ENCODE measurements at places on chromosomes 13 and 19.
A peak's percentile ranks its signal among the peaks of the same experiment; 100 is the strongest.

DNA sequence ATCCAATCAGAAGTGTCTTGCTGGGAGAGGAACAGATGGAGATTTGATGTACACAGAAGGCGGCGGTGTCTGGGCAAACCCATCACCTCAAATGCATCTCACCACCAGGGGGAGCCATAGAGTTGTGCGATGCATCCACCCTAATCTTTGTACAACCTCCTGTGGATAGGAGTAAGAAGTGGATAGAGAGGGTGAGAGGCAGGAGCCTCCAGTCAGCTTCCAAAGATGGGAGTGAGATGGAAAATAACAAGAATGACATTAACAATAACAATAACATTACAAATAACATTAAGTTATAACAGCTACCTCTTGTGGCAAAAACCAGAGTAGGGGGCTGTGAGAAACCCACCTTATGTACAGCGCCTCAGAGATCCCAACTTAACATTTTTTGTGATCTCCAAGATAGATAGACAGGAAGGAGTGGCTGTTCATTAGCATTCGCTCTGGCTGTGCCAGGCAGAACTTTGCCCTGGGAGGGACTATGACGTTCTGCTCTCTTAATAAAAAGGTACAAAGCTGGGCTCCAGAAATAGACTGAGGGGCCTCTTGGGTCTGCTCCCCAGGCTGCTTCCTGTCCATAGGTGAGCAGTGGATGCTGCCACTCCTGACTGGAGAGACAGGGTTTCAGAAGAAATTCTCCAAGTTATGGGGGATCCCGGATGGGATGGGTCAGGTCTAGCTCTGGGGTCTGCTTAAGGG is 5.2 kb upstream of the CEACAM18 start:
- DNase-seq, result peak; percentile 58

- no peak for DNase-seq
These were observed 388.0 kb downstream of the LMO7 start for GRCh38 chr13:76024151-76024550.

GRCh38 chr13:111557921-111558699 is 237.7 kb downstream of the TEX29 start:
- DNase-seq, result no peak

- no peak for DNase-seq
These were observed 54.7 kb upstream of the HTR2A start for GRCh38 chr13:46951516-46951915.

DNA sequence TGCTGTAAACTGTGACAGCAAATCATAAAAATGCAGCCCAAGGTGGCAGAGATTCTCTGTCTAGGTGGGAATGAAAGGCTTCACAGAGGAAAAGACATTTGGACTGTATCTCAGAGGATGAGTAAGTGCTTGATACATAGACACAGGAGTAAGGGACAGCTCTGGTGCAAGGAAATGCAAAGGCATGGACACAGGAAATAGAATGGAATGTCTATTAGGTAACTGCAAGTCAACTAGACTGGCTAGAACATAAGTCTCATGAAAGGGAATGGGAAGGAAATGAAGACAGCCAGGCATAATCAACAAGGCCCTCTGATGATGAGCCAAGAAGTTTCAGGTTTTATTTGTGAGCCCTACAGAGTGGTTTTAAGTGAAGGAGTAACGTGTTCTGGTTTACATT is 321.7 kb downstream of the SUCLA2 start:
- DNase-seq, result no peak

- DNase-seq, result no peak
These were observed 26.8 kb downstream of the IRS2 start for GRCh38 chr13:109759609-109760008.

DNA sequence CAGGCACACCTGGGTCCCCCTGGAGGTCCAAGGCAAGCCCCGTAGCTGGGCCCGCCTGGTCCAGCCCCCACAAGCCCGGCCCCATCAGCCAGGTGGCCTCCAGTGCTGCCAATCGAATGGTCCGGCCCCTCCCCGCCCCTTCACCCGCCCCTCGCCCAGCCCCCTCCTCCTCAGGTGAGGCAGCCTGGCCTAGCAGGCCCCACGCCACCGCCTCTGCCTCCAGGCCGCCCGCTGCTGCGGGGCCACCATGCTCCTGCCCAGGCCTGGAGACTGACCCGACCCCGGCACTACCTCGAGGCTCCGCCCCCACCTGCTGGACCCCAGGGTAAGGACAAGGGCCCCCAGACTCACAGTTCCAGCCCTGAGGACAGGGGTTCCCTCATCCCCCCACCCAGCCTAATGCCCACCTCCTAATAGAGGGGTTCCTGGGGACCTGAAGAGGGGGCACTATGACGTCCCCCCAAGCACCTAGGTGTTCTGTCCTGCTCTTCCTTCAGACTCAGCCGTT is at the start of gene HPN:
Gene HPN (plus strand): TSS at position 174 of the 508 bp plus-strand sequence. CDS start 786 bp downstream, outside the sequence.
- no peak for DNase-seq

GRCh38 chr13:25286308-25286968 is 850 bp downstream of the MTMR6 start:
- DNase-seq, result peak; percentile 48

- no peak for DNase-seq
These were observed 125.0 kb upstream of the NBEA start for GRCh38 chr13:34816908-34817665.

GRCh38 chr13:53121919-53122318 is 93.3 kb downstream of the OLFM4 start:
- DNase-seq, result peak; percentile 39

DNA sequence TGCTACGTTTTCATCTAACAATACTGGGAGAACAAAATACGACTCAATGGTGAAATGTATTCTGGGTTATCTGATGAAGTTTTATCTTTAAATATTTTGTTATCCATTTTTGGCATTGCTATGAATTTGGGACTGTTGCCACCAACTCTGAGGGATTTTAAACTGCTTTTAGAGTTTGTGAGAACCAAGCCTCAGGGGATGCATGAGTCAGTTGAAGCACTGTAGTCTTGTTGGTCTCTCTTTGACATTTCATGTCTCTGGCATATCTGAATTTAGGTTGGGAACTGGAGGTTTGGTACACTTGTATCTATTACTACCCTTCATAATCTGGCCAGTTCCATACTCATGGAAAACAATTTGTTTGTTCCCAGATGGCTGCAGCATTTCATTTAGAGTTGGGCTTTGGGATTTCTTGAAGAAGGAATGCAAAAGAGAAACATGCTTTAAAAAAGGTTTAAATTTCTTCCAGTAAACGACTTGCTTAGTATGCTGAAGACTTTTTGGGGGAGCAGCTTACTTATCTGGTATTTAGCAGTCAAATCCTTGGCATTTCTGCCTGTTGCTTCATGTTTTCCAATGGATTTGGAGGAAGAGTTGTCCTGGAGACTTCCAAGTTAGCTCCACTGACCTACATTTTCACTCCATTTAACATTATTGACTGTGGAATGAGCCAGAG is 28.9 kb downstream of the ARHGEF7 start:
- no peak for DNase-seq

DNA sequence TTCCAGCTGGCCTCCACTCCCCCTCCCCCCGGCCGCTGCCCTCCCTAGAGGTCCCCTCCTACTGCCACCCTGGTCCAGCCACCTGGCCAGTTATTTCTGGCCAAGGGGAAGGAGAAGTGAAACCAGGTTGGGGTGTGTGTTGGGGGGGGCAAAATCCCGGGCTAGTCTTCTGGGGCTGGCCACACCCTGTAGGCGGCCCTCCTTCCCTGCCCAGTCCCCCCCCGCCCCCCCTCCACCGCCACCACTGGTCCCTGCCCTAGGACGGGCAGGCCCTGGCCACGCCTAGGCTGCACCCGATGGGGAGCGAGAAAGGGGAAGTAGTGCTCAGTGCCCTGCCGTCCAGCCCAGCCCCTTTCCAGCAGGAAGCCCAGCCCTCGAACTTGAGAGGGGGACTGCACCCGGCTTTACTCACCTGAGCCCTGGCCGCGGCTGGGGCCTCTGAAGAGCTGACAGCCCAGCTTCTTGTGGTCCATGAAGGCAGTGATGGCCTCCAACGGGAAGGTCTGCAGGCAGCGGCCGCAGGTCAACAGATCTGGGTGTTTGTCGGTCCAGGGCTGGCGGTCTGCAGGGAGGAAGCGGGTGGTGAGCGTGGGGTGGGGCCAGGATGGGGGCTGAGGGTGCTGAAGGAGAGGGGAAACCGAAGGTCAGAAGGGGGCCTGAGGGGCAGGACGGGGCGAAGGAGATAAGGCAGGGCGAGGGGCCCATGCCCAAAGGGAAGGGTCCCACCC is 813 bp downstream of the ZNF296 start:
- DNase-seq, result peak; percentile 86

GRCh38 chr13:99075268-99076191 is 97.7 kb upstream of the DOCK9 start:
- DNase-seq, result no peak

DNA sequence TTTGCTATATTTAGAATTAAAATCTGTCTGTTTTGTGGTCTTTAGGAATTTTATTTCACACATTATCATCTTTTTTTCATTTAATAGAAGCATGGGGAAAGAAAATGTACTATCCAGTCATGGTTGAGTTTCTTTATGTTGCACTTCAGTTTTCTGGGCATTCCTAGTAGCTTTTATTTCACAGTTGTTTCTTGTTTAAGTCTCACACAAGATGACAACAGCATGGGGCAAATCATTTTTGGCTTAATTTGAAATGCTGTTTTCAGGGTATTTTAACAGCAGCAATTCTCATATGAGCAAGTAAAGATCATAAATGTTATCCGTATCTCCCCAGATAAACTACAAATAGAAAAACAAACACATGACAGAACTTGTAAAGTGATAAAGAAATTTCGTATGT is 1600.2 kb downstream of the PCDH9 start:
- no peak for DNase-seq

- DNase-seq, result no peak
These were observed 77.9 kb downstream of the GNG7 start for GRCh38 chr19:2624537-2625091.

DNA sequence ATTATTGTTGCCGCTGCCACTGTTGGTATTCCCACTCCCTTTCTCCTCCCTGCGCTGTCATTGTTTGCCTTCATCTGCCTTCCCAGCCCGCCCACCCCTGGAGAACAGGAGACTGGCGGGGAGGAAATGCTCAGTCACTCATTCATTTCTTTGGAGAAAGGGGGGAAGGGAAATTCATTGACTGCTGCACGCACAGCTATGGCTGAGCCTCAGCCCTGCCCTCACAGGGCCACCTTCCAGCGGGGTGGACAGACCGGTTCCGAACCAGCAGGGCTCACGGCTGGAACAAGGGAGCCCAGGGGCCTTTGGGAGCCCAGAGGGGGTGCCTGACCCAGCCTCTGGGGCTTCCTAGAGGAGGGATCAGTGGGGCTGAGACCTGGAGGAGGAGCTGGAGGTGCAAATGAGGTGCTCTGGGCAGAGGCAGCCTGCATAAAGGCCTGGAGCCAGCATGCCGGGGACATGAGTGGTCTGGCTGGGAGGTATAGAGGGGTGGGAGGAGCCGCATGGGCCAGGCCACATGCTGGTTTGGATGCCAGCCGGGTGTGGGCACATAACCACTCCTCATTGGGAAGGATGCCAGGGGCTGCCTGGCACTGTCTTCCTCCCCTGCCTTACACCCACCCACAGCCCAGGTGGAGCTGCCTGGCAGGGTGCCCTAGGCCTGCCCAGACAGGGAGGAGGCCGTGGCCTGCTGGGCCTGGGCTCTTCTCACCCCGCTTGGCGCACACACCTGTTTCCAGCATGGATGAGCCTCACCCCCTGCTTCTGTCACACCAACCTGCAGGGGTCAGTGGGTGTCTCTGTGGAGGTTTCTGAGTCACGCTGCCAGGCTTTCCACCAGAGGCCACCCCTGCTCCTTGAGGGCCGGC is 26.8 kb downstream of the PPP5C start:
- DNase-seq, result peak; percentile 85

Data from femur (tissue), 1 donor.